ENCODE measurements at places on chromosomes 6 and 20.

GRCh38 chr20:50872560-50873425, 58.4 kb downstream of the ADNP start:
- no peak for DNase-seq

- DNase-seq = no peak
Observed at GRCh38 chr6:14455427-14455826, 337.9 kb downstream of the CD83 start.

- DNase-seq = no peak
Observed at GRCh38 chr6:4953440-4953839, 50.4 kb downstream of the RPP40 start.

DNA sequence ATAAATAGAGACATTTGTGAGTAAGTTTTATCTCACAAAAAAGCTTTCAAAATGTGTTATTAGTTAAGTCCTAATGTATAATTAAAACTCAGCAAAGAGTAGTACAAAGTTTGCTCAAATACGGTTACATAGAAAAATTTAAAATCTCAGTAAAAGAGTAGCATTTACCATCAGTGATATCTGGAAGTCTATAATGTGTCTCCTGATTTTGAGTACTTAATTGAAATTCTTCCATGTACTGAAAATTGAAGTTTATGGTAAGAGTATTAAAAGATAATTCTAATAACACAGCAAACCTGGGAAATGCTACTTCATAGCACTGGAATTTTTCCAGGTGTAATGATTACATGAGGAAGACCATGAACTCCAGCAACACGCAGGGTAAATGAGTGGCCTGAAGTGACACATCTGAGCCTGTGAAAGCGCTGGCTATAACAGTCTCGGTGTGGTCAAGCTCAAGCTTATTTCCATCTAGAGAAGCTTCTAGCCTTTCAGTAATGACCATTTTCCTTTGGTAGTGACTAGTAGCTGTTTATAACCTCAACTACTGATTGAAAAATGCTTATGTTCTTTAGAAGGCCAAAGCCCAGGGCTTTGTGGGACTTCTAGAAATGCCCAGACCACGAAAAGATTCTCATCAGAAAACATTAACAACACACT, 203.2 kb downstream of the ISM1 start:
- DNase-seq = no peak

DNA sequence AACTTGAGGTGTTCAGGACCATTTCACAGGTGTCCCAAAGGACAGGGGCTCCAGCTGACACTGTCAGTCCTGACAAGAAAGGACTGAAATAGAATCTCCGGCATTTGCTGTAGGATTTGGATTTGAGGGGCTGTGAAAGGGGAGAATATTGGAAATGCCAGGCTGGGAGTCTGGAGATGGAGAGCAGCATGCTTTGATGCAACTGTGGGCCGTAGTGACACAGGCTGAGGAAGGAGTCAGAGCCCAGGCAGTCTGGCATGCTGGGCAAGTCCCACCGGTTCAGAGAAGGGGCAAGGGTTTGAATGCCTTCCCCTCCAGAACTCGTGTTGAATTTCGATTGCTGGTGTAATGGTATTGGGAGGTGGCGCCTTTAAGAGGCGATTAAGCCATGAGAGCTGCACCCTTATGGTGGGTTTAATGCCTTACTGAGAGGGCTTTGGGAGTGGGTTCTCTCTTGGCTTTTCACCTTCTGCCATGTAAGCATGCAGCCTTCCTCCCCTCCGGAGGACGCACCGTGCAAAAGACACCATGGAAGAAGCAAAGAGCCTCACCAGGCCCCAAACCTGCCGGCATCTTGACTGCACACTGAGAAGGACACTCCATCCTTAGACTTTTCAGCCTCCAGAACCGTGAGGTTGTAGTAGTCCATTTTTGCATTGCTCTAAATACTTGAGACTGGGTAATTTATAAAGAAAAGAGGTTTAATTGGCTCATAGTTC, 9.4 kb upstream of the PYGB start:
- DNase-seq = no peak

GRCh38 chr20:5181958-5182357, 55.1 kb downstream of the CDS2 start:
- no peak for DNase-seq

DNA sequence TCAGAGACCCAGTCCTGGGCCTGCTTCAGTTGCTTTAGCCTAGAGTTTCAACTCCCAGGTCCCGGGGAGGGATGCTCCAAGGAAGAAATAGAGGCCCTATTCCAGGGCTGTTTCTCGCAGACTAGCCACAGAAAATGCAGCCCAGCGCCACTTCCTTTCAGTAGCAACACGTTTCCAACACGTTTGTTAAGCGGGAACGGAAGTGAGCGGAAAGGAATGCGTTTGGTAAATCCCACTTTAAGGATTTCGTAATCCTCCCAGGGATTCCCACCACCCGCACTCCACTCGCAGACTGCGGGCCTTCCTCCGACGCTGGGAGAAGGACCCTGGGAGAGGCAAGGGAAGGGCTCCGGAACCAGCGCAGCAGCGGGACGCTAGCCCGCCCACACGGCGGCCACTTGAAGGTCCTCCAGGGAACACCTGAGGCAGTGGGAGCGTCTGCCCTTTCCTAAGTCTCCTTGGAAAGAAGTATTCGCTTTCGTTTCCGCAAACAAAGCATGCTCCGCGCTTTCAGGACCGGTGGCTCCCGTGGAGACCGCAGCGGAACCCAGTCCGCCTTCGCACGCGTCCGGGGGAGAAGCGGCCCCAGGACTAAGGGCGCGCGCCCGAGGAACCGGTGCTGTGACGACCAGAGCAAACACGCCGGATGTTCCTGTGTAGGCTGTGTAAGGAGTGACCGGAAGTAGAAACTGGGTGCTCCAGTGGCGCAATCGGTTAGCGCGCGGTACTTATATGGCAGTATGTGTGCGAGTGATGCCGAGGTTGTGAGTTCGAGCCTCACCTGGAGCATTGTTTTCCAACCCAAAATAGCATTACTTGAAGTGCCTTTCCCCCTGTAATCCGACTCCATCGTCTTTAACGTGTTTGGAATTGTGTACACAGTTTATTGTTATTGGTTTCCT, 227.6 kb upstream of the PRSS16 start:
- no peak for DNase-seq

DNA sequence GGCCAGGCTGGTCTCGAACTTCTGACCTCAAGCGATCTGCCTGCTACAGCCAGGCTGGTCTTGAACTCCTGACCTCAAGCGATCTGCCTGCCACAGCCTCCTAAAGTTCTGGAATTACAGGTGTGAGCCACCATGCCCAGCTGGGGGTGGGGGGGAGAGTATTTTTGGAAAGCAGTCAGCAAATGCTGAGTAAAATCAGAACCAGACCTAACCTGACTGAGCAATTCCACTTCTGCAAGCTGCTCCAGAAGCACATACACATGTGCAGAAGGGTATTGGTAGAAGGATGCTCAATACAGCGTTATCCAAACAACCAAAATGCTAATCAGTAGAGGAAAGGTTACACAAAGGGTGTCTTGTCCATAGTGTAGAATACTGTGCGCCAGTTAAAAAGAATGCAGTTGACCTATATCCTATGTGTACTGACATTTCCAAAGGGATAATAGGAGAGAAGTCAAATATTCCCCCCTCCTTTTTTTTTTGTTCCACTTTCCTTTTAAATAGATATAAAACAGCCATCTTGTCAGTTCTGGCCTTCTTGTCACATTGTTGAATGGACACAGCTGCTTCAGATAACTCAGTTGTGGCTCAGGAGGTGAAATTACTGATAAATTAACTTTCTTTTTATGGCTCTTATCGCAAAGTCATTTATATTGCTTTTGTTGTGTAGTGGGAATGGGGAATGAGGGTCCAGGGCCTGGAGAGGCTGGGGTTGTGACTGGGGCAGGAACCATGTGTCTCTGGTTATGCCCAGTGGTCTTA, 74.6 kb downstream of the DTD1 start:
- DNase-seq = no peak

- DNase-seq = no peak
Observed at GRCh38 chr6:112613410-112613809, 266.3 kb downstream of the RFPL4B start.

DNA sequence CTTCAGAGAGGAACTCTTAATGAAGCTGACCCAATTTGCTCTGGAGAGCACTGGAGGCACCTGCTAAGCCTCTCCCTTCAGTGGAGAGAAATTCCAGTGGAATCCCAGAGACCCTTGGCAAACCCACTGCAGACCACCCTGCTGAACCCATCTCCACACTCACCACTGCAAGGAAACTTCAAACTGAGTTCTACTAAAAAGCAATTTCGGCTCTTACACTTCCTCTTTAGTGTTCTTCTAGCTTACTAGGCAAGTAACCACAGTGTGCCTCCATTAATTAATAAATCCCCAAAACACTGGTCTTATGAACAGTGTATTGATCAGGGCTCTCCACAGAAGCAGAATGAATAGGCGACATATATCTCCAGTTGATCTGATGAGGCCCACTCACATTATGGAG, 43.0 kb upstream of the HLA-E start:
- DNase-seq = no peak

DNA sequence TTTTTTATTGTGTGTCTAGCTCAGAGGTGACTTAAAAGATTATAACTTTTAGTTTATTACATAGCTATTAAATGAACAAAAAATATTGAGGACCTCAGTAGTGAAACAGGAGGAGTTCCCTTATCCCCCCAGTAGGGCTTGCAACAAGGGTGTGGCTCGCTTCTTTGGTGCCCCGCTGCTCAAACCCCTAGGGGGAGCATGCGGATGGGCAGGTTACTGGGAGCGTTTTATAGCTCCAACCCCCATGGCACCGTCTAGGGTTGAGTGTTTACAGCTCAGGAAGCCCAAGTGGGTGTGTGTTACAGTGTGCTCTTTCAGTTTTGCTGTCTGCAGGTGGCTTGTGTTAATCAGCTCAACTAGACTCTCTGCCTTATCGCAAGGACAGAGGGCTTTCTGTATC, 1513.7 kb downstream of the GRIK2 start:
- DNase-seq = no peak
